Activated T-helper 2 cell treated with anti-CD3 and anti-CD28 coated beads, Interferon-gamma antibody, Interleukin-2, Interleukin-4, amounts not matched to agents 10 μg/mL and 5 μg/mL and 100 μg/mL, durations not matched to agents 14 hours and 24 hours and 36 hours (primary cell): ENCODE measurements at places on chromosomes 5 and 9. TPM values are rescaled to one million over a fixed set of nuclear protein-coding genes. Genes with fewer than 3 reads are reported as not detected.

Gene CKMT2
- not detected in 2 replicates for total RNA-seq

- H3K36me3 ChIP-seq, result no peaks in the 10 kb centered on the region
- no peak overlapping the region for H3K27ac ChIP-seq
- H3K27me3 ChIP-seq, result no peaks in the 10 kb centered on the region
- no peak for DNase-seq
These were observed 53.7 kb downstream of the ZNF622 start for GRCh38 chr5:16411741-16412455.

Gene WNT8A
- total RNA-seq, result not detected in 2 replicates

DNA sequence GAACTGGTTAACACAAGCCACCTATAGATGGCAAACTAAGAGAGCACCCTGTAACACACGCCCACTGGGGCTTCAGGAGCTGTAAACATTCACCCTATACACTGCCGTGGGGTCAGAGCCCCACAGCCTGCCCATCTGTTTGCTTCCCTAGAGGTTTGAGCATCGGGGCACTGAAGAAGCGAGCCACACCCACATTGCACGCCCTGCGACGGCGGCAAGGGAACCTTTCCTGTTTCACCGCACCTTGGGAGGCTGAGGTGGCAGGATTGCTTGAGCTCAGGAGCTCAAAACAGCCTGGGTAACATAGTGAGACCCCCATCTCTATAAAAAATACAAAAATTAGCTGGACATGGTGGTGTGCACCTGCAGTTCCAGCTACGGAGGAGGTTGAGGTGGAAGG, 76.6 kb downstream of the HRH2 start:
- no peaks in the 10 kb centered on the region for H3K36me3 ChIP-seq
- DNase-seq, result no peak
- peaks cover 3% of the 10 kb centered on the region for H3K27me3 ChIP-seq
- no peak overlapping the region for H3K27ac ChIP-seq

Gene PCDHGB2
- 0.85 and 0.91 TPM in 2 replicates for total RNA-seq
